ENCODE measurements at places on chromosomes 1 and 21.
A peak's percentile ranks its signal among the peaks of the same experiment; 100 is the strongest.

DNA sequence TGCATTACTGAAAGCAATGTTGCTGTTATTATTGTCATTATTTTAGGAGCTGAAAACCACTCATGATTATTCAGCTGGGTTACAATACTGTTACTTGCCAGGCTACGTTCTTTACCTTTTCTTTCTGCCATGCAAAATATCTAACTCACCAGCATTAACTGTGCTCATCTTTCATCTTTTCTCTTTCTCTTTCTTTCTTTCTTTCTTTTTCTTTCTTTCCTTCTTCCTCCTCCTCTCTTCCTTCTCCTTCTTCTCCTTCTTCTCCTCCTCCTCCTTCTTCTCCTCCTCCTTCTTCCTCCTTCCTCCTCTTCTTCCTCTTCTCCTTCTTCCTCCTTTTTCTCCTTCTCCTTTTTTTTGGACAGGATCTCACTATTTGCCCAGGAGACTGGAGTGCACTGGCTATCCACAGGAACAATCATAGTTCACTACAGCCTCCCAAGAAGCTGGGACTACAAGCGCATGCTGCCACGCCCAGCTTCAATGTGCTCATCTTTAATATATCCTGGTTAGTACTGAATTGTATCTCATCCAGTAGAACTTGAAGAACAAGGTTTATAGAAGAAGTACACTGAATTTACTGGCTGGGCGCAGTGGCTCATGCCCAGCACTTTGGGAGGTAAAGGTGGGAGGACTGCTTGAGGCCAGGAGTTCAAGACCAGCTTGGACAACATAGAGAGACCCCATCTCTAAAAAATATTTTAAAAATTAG, 6.9 kb upstream of the ZMYM4 start:
- DNase-seq = no peak

DNA sequence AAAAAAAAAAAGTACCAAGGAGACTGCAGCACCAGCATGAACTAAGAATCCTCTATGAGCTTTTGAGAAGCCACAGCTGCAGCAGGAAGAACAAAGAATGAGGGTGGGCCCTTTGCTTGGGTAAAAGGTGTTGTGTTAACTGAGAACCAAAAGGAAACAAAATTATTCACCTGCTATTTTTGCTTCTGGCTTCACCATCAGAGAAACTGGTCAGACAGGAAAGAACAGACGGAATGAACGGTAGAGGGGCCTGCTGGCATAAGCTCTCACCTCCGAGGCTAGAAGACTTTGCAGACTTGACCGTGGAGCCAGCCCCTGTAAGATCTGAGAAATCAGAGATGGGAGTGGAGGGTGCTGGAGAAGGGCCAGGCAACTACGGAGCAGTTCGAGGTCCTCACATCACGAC, 27.6 kb downstream of the IL10RB start:
- DNase-seq = peak; percentile 12

DNA sequence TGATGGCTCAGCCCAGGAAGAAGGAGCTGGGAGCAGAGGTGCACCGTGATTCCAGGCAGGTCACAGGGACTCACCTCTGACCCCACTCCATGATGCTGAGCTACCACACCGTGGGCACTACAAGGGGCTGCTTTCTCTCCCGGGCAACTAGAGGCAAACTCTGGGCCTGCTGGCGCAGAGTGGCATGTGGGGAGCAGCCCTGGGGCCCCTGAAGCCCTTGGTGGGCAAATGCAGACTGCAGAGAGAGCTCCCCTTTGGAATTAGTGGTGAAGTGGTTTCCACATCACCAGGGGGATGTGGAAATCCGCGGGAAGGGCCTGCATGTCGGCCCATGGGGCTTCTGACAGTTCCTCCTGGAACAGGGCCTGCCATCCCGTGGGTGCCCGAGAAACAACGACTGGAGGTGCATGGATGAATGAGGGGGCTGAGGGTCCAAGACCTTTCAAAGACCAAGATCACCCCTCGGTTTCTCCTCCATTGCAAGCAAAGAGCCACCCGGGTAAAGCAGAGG, 11.8 kb upstream of the MMEL1 start:
- DNase-seq = no peak

DNA sequence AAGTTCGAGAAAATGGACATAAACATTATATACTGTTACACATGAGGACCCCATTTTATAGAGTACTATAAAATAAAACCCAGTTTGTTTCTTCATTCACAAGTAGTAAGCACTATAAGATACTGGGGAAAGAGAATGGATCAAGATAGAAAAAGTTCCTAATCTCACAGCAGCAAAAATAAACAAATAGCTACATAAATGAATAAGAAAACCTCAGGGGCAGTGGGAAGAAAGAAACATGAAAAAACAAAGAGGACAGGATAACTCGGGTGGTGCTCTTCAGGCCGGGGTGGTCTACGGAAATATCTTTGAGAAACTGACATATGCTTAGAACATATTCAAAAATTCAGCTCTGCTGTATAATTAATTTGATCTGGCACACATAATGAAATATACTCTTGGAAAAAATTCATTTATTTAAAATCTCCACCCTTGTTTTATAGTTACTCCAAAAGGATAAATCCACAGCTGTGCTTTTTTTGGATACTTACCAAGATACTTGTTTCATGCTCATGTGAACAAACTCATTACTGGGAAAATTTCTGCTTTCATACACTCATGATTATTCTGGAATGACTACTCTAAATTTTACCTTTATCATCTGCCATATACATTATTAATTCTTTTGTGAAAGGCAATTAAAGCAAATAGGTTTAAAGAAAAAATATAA, 20.0 kb downstream of the CEP170 start:
- DNase-seq = no peak

- no peak for DNase-seq
Observed at GRCh38 chr1:233728721-233729120, 114.8 kb downstream of the KCNK1 start.

GRCh38 chr1:164382384-164382783, 176.6 kb upstream of the PBX1 start:
- DNase-seq = no peak

- no peak for DNase-seq
Observed at GRCh38 chr1:228100822-228101613, 2.1 kb downstream of the C1orf35 start.

- no peak for DNase-seq
Observed at GRCh38 chr21:26405071-26405470, 168.0 kb downstream of the CYYR1 start.

- no peak for DNase-seq
Observed at GRCh38 chr21:44894687-44895302, 21.3 kb upstream of the PTTG1IP start.
